ENCODE measurements at places on chromosomes 3 and 15. TPM values are rescaled to one million over a fixed set of nuclear protein-coding genes. Genes with fewer than 3 reads are reported as not detected.

GOLGA6L10 gene
- 1.4 TPM for polyA plus RNA-seq

IL20RB gene
- 0.91 TPM for polyA plus RNA-seq

TAGLN3 gene
- 3.5 TPM for polyA plus RNA-seq

FGF7 gene
- polyA plus RNA-seq, result not detected

STRIT1 gene
- 113 TPM for polyA plus RNA-seq
